CD4-positive, alpha-beta memory T cell (primary cell): ENCODE measurements at places on chromosomes 6 and 20.

GRCh38 chr6:144302701-144303372 lies 17.7 kb downstream of the UTRN start:
- DNase-seq = no peak

DNA sequence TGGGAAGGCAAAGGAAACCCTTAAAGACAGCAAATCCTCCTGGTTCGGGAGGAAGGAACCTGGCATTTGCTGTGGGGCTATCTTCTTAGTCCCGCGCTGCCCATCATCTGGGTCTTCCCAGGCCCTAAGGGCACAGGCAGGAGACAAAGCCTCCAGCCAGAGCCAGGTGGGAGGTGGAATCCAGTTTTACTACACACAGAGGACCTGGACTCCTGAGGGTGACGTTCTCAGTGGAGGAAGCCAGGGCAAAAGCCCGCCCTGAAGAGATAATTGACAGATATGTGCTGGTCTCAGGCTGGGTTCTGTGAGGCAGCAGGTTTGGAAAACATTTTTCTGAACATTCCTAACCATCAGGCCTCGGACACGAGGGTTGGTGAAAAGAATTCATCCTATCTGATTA lies 88.4 kb upstream of the AGPAT4 start:
- DNase-seq = no peak

- DNase-seq = no peak
Measured at GRCh38 chr6:164749221-164750064, 560.0 kb downstream of the C6orf118 start.

- DNase-seq = no peak
Measured at GRCh38 chr6:139240161-139241010, 51.4 kb downstream of the TXLNB start.

DNA sequence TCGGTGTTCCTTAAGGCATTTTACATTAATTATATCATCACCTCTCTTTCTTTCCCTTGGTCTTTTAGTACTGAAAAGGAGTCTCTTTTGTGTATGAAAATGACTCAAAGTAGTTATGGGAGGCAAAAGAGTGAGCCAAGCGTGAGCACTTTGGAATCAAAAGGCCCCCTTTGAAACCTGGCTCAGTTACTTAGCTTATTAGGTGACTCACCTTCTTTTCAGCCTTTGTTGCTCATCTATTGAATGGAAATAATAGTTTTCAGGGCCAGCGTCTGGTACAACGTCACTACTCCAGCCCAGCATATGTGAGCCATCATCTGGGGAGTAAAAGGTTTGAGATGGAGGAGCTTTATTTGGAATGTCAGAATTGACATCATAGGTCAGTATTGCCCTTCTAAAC lies 147.4 kb upstream of the SCGN start:
- DNase-seq = no peak

DNA sequence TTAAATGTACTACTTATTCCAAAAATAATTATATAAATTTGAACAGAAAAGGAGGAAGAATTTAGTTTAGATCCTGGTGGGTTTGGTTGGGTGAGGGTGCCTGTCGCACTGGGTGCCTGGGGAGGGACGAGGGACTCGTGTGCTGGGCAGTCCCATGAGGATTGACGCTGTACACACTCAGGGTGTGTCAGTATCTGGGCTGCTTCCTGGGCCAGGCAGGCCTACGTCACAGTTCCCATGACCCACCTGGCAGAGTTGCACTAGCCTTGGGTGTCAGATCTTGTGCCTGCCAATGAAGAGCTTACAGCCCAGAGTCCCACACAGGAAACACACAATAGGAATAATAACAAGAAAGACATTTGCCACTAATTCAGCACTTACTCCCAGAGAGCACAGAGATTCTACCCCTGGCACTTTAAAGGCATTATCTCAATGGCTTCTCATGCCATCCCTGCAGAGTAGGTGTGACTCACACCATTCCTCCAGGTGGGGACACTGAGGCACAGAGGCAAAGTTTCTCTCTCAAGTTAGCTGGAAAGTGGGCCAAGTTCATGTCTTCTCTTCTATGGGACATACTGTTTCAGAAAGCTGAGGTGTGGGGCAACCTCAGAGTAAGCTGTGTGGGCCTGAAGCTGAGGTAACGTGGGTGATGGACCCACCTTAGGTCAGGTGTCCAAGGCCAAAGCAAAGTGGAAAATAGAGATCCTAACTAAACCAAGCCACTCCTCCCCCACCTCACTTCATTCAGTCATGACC lies 1.3 kb upstream of the SDCBP2 start:
- DNase-seq = peak; percentile 37

DNA sequence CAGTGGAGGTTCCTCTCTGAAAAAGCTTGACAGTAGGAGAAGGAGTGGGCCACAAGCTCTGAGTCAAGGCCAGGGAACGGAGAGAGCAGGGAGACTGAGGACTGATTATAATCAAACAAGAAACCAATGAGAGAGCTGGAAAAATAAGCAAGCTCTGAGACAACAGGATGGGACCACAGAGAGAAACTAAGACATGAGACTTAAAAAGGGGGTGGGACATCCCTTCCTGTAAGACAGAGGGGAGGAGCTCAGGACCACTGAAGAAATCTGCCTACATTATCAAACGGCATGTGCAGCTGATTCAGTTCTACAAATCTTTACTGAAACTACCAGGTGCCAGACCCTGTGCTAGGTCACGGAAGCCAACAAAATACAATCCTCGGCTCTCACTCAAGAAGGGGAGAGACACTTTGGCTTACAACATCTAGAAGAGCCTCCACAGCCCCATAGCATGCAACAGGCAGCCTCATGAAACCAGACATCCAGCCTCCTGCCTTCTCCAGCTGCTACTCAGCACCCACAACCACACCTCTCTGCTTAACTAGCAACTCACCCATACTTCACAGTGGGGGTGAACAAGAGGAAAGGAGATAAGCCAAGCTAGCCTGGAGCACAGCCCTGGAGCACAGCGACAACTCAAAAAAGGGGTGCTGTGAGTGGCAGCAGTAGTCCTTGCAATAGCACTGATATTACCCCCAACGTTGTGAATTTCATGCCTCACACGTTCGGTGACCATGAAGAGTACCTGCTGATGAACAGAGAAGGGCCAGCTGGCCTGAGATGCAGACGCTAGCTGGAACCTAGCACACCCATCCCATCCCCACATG lies 39.1 kb upstream of the ANKRD60 start:
- DNase-seq = no peak

DNA sequence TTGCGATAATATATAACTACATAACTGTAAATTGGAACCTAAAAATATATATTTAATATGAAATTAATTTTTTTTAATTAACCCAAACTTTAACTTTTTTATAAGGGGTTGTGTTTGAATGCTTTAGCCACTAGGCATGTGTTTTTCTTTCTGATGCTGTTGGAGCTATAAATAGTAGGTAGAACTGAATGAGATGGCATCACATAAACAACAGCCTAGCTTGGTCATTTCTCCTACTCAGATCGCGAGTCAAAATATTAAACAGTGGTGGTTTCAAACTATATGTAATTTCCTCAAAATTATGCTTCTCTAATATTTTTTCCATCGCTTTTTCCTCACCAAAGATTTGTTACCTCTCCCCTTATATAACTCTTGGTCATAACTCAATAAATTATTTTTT lies 243.2 kb downstream of the ARID1B start:
- DNase-seq = peak; percentile 8

DNA sequence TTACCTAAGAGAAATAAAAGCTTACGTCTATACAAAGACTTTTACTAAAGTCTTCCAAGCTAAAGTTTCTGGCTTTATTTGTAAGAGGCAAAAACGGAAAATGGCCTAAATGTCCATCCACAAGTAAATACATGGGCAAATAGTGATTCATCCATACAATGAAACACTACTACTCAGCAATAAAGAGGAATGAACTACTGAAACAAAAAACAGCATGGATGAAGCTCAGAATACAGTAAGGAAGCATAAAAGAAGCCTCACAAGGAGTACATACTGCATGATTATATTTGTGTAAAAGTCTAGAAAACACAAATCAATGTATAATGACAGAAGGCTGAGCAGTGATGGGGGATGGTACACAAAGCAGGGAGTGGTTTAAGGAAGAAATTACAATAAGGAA lies 84.7 kb downstream of the F13A1 start:
- DNase-seq = no peak
